Stimulated activated naive B cell treated with anti-CD40 and anti-IgM and Interleukin-4, amounts not matched to agents 10 μg/mL and 1 μg/mL and 100 μg/mL, for 72 hours (primary cell): ENCODE measurements at places on chromosomes 3 and 15.
A peak's percentile ranks its signal among the peaks of the same experiment; 100 is the strongest.

- H3K27me3 ChIP-seq, result peaks cover 22% of the 10 kb centered on the region
- H3K27ac ChIP-seq, result no peak overlapping the region
- no peak overlapping the region for H3K4me3 ChIP-seq
- DNase-seq, result no peak
Measured at GRCh38 chr15:77851691-77852090, 219.0 kb upstream of the LINGO1 start.

- DNase-seq, result no peak
- peaks cover 6% of the 10 kb centered on the region for H3K27me3 ChIP-seq
- H3K27ac ChIP-seq, result no peak overlapping the region
Measured at GRCh38 chr15:59830098-59830497, 141.0 kb upstream of the BNIP2 start.

DNA sequence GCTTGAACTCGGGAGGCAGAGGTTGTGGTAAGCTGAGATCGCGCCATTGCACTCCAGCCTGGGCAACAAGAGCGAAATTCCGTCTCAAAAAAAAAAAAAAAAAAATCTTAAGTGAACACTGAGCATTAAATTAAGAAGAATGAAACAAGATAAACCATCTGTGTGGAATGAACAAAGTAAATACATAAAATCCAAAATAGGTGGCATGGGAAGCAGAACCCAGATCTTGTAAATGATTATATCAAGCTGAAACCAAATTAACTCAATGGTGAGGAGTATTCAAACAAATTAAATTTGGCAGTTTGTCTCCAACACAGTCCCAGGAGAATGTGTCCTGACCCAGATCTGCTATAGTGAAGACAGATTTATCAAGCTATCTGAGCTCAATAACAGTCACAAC lies 32.1 kb downstream of the STAG1 start:
- H3K4me1 ChIP-seq, result peaks cover 18% of the 10 kb centered on the region
- DNase-seq, result no peak
- no peaks in the 10 kb centered on the region for H3K27me3 ChIP-seq
- H3K4me3 ChIP-seq, result no peak overlapping the region
- H3K36me3 ChIP-seq, result peaks cover 12% of the 10 kb centered on the region
- no peak overlapping the region for H3K27ac ChIP-seq

- H3K4me1 ChIP-seq, result peaks cover 21% of the 10 kb centered on the region
- peaks cover 1% of the 10 kb centered on the region for H3K36me3 ChIP-seq
- no peak for DNase-seq
- no peak overlapping the region for H3K4me3 ChIP-seq
- no peaks in the 10 kb centered on the region for H3K27me3 ChIP-seq
Measured at GRCh38 chr3:191136347-191136746, 62.7 kb upstream of the OSTN start.

DNA sequence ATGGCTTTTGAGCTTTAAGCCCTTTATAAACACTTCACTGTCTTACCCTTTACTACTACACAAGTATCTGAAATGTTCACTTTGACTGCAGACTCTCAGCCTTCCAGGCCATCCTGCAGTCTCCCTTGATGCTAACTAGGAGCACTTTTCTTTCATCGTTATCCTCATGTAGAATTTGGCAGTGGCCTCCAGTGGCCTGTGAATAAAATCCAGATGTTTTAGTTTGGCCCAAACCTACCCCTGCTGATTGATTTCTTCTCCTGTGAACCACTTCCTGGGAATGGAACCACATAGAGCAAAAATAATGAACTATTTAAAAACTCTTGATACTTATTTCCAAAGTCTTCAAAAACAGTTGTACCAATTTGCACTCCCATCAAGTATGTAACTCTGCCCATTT lies 271.9 kb downstream of the FEZF2 start:
- no peak overlapping the region for H3K27ac ChIP-seq
- H3K4me1 ChIP-seq, result no peaks in the 10 kb centered on the region
- no peaks in the 10 kb centered on the region for H3K27me3 ChIP-seq
- no peak overlapping the region for H3K4me3 ChIP-seq
- no peak for DNase-seq

GRCh38 chr3:71725271-71725991 lies at the start of gene EIF4E3:
EIF4E3 (minus strand) TSS chr3:71725402; CDS start chr3:71725367, 35 bp downstream.
- no peak for DNase-seq
- peaks cover 23% of the 10 kb centered on the region for H3K4me1 ChIP-seq
- H3K27ac ChIP-seq, result peak within 1 kb of the TSS; percentile 62
- H3K27me3 ChIP-seq, result peaks cover 36% of the 10 kb centered on the region

- H3K27me3 ChIP-seq, result no peaks in the 10 kb centered on the region
- peaks cover 25% of the 10 kb centered on the region for H3K4me1 ChIP-seq
- H3K36me3 ChIP-seq, result no peaks in the 10 kb centered on the region
- H3K4me3 ChIP-seq, result no peak overlapping the region
Measured at GRCh38 chr3:46419816-46420215, 12.8 kb downstream of the CCRL2 start.

DNA sequence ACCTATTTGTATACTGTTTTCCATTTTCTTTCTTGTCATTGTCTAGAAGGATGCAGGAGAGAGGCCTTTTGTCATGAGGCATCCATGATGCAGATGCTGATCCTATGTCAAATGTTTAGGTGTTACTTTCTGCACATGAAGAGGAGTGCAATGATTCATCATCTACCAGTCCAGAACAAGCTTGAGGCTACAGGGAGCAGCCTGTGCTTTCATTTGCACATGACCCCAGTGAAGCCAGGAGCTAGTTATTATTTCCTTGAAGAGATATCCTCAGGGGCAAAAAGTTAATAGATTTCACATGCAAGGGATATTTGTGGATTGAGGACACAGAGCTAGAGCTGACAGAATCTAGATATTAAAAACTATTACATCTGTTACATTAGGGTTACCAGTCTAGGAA lies 204.4 kb upstream of the TGFBR2 start:
- H3K27ac ChIP-seq, result no peak overlapping the region
- DNase-seq, result no peak
- H3K27me3 ChIP-seq, result no peaks in the 10 kb centered on the region
- H3K4me1 ChIP-seq, result no peaks in the 10 kb centered on the region
- no peak overlapping the region for H3K4me3 ChIP-seq

GRCh38 chr15:35698331-35698730 lies 152.4 kb upstream of the DPH6 start:
- no peaks in the 10 kb centered on the region for H3K27me3 ChIP-seq
- no peaks in the 10 kb centered on the region for H3K4me1 ChIP-seq
- H3K27ac ChIP-seq, result no peak overlapping the region
- DNase-seq, result no peak
- H3K36me3 ChIP-seq, result no peaks in the 10 kb centered on the region
- no peak overlapping the region for H3K4me3 ChIP-seq

DNA sequence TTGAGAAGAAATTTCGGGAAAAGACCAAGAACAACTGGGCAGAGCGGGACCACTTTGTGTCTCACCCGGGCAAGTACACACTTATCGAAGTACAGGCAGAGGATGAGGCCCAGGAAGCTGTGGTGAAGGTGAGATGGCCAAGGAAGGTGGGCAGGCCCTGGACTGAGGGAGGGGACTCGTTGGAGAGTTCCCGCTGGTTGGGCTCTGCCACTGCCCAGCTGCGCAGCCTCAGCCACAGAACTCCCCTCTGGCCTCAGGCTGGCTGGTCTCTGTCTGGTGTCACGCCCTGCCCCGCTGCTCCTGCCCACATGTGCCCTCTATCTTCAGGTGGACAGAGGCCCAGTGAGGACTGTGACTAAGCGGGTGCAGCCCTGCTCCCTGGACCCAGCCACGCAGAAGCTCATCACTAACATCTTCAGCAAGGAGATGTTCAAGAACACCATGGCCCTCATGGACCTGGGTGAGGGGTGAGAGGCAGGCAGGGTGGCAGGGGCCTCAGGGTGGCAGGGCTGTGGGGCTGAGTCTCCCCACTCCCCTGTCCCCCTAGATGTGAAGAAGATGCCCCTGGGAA lies 2.4 kb downstream of the PARP3 start:
- H3K36me3 ChIP-seq, result peaks cover 57% of the 10 kb centered on the region
- H3K4me3 ChIP-seq, result no peak overlapping the region
- no peak overlapping the region for H3K27ac ChIP-seq

- H3K27ac ChIP-seq, result no peak overlapping the region
- peaks cover 67% of the 10 kb centered on the region for H3K36me3 ChIP-seq
- no peaks in the 10 kb centered on the region for H3K27me3 ChIP-seq
- peaks cover 30% of the 10 kb centered on the region for H3K4me1 ChIP-seq
Measured at GRCh38 chr15:59203008-59203407, 3.6 kb upstream of the LDHAL6B start.

DNA sequence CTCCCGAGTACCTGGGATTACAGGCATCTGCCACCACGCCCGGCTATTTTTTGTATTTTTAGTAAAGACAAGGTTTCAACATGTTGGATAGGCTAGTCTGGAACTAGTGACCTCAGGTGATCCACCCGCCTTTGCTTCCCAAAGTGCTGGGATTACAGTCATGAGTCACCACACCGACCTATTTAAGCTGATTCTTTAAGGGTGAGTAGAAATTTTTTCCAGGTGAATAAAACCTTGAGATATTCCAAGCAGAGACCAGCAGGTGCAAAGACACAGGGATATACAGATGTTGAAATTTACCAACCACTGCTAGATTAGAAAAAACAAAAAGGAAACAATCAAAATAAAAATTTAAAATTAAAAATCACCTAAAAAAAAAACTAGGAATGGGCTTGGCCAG lies 74.4 kb upstream of the CHRNB4 start:
- peaks cover 5% of the 10 kb centered on the region for H3K4me1 ChIP-seq
- peaks cover 4% of the 10 kb centered on the region for H3K36me3 ChIP-seq
- no peak overlapping the region for H3K27ac ChIP-seq
- DNase-seq, result no peak

DNA sequence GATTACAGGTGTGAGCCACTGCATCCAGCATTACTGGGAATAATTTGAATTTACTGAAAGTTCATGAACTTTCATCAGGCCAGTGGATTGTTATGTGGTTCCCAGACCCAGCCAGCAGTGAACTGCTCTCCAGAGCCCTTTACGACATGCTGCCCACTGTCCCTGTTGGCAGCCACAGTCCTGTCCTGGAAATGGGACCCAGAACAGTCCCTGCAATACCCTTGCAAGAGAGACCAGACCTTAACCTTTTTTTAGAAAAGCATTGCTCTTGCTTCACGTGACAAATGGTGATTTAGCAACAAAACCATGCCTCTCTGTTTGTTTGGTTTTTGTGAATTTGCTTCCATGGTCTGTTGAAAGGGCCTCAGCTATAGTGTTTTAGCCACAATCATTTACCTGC lies 367.3 kb upstream of the C2CD4B start:
- H3K27me3 ChIP-seq, result no peaks in the 10 kb centered on the region
- no peak overlapping the region for H3K27ac ChIP-seq
- no peaks in the 10 kb centered on the region for H3K36me3 ChIP-seq
- no peaks in the 10 kb centered on the region for H3K4me1 ChIP-seq

- no peaks in the 10 kb centered on the region for H3K27me3 ChIP-seq
- peaks cover 30% of the 10 kb centered on the region for H3K36me3 ChIP-seq
- no peak for DNase-seq
- peaks cover 9% of the 10 kb centered on the region for H3K4me1 ChIP-seq
- H3K27ac ChIP-seq, result no peak overlapping the region
Measured at GRCh38 chr3:63841704-63842103, 21.9 kb downstream of the THOC7 start.

DNA sequence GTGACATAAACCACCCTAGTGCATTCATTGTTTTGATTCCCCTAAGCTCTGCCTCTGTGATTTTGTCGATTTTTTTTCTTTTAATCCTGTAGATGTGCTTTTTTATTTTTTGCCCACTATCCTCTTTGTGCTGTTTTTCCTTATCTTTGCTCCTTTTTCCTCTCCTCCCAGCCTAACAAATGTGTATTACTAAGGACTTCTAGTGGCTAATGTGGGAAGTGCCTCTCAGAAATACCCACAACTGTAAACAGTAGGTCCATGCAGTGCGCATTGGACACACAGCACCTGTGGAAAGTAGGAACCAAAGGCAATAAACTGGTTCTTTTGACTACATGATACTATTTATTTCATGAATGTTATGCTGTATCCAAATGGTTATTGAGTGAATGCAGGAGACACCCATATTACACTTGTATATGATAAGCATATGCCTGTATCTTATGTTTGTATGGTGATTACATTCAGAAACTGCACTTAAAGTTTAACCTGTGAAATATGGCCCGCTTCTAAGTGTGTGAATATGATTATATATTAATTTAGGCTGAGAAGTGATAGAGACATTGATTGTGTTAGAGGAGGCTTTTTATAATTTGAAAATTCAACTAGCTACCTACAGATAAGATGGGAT lies 147.8 kb downstream of the PLCL2 start:
- no peak overlapping the region for H3K27ac ChIP-seq
- H3K27me3 ChIP-seq, result no peaks in the 10 kb centered on the region
- H3K36me3 ChIP-seq, result peaks cover 20% of the 10 kb centered on the region
- H3K4me1 ChIP-seq, result peaks cover 33% of the 10 kb centered on the region

- DNase-seq, result no peak
- no peak overlapping the region for H3K27ac ChIP-seq
- H3K36me3 ChIP-seq, result no peaks in the 10 kb centered on the region
- H3K27me3 ChIP-seq, result peaks cover 13% of the 10 kb centered on the region
- no peak overlapping the region for H3K4me3 ChIP-seq
- H3K4me1 ChIP-seq, result no peaks in the 10 kb centered on the region
Measured at GRCh38 chr3:137084586-137084985, 126.8 kb downstream of the IL20RB start.
